Endothelial cell (in vitro differentiated cells): ENCODE measurements at places on chromosomes 13 and 19. TPM values are rescaled to one million over a fixed set of nuclear protein-coding genes. Genes with fewer than 3 reads are reported as not detected.
A peak's percentile ranks its signal among the peaks of the same experiment; 100 is the strongest.

DNA sequence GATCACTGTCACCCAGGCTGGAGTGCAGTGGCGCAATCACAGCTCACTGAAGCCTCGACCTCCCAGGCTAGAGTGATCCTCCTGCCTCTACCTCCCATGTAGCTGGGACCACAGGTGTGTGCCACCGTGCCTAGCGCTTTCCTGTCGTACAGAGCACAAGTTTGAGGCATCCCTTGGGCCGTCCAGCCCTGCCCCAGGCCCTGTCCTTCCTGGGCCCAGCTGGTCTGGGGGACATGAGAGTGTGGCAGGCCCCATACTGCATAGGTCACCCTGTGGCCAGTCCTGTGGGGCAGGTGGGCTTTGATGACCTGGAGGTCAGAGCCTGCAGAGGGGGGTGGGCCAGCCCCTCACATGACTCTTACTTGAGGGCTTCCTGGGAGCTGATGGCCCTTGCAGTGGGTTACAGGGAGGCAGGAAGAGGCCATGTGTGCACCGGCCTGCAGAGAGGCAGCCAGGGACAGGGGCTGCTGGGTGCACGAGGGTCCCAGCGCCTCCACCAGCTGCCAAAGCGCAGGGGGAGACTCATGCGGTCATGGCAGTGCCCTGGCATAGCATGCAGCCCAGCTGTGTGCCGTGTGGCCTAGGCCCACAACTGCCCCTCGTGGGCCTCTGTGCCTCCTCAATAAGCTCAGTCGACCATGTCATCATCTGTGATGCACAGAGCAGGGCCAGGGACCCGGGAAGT is 61.4 kb downstream of the KDM4B start:
- DNase-seq = no peak

DNA sequence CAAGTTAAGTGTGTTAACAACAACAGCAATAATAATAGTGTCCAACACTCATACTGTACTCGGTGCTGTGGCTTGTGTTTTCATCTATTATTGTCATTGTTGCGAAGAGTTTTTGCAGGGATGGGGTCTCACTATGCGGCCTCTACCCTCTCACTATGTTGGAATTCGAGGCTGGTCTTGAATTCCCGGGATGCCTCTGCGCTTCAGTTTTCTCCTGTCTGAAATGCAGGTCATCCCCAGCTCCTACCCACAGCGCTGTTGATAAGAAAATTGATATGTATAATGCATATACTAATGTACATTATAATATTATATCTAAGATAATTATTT is 4.9 kb upstream of the SBK3 start:
- no peak for DNase-seq

DNA sequence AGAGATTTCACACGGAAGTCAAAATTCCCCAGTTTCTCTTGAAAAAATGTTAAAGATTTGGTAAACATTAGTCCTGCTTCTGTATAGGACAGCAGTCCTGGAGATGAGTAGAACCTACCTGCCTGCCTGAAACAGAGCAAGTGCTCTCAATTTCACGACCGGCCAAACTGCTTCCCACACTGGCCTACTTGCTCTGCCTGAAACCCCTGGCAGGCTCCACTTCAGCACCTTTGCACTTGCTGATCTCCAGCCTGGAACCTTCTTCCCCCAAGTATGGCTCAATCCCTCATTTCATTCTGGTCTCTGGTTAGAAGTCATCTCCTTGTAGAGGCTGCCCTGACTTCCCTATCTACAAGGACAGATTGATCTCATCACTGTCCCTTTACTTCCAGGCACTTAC is 271.4 kb downstream of the DLEU7 start:
- no peak for DNase-seq

DNA sequence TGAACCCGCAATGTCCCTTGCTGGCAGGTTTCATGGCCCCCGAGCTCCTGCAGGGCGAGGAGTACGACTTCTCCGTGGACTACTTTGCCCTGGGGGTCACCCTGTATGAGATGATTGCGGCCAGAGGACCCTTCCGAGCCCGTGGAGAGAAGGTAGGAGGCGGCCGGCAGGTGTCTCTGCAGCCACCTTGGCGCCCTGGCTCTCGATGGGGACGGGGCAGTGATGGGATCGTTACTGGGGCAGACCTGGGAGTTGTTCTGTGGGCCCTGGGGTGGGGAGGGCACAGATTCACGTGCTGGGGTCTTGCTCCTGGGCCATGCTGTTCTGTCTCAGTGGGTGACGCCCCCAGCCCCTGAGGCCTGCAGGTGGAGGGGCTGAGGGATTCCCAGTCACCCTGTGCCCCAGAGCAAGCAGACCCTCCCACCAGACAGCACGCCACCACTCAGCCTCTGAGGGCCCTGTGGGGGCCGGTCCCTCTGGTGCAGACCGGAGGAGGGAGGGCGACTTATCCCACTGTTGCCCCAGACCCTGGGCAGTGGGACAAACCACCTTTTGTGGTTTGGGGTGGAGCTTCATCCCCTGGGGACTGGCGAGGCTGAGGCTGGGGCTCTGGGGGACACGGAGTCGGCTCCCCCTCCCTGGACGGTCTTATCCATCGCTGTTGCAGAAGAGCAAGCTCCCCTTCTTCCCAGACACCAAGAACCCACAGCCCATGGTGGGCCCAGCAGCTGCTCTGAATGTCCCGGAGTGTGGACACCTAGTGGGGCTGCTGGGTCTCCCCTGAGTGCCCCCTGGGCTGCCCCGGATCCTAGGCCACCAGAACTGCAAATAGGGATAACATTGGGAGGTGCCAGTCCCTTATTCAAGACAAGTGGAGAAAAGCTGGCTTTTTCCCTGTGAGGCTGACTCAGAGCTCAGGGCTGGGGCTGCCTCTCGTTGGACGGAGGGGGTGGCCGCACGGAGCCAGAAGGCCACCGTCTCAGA is 27.5 kb upstream of the TMEM255B start:
- no peak for DNase-seq

GRCh38 chr13:33744589-33745369 is 73.2 kb upstream of the RFC3 start:
- DNase-seq = no peak

GRCh38 chr13:43676320-43676719 is 110.5 kb downstream of the ENOX1 start:
- DNase-seq = no peak

- DNase-seq = no peak
Measured at GRCh38 chr13:38821770-38822551, 135.1 kb downstream of the FREM2 start.

DNA sequence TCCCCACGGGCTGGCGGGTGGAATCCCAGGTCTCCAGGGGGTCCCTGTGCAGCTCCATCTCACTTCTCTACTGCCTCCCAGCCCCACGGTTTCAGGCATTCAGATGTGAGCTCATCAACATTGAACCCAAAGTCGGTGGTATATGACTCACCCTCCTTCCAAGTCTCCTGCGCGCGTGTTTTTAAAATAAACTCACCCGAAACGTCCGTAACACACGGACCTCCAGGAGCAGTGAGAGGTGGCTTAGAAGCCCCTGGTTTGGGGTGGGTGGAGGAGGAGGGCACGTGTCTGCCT is 14.0 kb upstream of the CRTC1 start:
- no peak for DNase-seq

DNA sequence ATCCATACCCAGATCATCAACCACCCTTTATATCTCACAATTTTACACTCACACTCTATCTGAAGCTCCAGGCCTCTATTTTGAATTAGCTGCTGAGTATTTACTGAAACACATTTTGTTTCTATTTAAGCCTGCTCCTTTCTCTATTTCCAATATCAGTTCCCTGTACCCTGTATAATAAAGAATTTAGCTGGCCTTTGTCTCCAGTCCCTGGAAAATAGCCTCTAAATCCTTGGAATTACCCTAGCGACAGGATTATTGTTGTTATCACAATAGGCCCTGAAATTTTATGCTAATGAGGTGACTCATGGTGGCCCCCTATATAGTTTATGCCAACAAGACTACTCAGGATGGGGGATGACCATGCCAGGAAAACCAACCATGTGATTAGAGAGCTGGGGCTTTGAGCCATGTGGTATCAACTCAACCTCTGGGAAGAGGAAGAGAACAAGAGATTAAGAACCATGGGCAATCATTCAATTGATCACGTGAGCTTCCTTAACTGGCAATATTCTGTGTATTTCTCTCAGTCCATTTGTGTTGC is 72.7 kb downstream of the KATNAL1 start:
- no peak for DNase-seq

- DNase-seq = no peak
Measured at GRCh38 chr13:40652588-40652940, 13.9 kb downstream of the FOXO1 start.

DNA sequence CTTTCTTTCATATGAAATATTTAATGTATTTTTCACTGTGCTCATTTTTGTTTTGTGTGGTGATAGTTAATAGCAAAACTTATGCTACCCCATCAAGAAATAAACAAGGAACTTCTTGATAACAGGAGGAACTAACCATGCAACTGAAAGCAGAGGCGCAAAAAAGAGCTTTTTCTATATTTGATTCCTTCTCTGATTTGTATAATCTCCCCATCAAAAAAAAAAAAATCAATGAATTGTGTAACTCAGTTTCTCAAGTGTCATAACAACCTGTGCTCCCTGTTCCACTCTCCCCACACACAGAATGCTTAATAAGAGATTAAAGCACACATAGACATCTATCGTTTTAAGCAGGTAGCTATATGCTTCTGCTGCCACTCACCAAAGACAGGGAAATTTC is 67.3 kb upstream of the MED4 start:
- no peak for DNase-seq

- DNase-seq = no peak
Measured at GRCh38 chr13:99821741-99822140, 149.8 kb downstream of the ZIC5 start.

GRCh38 chr19:15213715-15214381 is 13.1 kb upstream of the NOTCH3 start:
- no peak for DNase-seq

DNA sequence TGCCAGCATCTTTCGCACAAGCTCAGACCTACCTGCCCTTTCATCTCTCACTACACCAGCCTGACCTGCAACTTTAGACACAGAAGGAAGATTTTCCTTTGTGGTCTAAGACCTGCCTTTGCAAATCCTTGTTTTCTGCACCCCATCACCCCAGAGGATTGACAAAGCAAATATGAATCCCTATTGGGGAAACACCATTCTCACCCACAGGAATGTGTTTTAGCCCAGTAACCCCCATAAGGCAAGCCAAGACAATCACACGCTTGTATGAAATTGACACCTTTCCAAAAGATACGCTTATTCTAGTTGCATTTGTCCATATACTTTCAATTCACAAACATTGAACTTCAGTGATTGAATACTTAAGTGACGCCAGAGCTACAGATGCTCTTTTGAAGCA is 55.7 kb downstream of the SPATA13 start:
- no peak for DNase-seq

DNA sequence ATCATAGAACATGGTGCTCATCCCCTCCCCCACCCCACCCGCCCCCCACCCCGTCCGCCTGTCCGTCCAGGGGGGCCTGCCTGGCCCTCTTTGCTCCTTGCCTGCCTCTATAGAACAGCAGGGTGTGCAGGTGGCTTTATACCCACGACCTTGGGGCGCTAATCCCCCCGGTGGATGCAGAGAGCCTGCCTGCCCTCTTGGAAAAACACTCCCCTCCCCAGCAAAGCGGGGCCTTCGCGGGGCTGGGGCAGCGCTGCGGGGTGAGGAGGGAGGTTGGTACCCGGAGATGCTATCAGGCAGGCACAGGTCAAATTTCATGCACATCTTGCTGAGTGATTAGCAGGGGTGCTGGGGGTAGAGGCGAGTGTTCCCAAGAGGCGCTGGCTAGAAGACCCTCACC is 21.9 kb downstream of the RFX1 start:
- DNase-seq = no peak

GRCh38 chr13:72745260-72745659 is 17.5 kb downstream of the BORA start:
- no peak for DNase-seq

- DNase-seq = peak; percentile 16
Measured at GRCh38 chr19:33064458-33064791, 263 bp downstream of the RHPN2 start.

DNA sequence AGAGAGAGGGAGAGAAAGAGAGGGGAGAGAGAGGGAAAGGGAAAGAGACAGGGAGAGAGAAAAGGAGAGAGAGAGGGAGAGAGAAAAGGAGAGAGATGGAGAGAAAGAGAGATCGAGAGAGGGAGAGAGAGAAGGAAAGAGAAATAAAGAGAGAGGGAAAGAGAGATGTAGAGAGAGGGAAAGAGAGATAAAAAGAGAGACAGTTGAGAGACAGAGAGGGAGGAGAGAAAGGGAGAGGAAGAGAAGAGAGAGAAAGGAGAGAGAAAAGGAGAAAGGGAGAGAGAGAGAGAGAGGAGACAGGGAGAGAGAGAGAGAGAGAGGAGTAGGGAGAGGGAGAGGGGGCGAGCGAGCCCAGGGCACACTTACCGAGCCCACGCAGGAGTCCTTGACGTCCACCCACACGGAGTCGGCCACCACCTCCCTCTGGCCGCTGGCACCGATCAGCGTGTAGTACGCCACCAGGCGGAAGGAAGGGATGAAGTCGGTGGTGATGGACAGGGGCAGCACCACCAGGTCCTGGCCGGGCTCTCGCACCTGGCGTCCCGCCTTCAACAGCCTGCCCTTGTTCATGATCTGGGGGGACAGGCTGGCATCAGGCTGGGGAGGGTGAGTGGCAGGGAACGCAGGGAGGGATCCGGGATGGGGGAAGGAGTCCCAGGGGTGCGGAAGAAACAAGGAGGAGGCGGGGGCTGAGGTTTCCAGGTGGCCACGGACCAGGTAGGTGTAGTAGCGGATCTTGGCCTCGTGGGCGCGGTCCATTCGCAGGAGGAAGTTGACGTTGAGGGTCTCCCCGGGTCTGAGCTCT is 10.0 kb downstream of the C3 start:
- DNase-seq = no peak

DNA sequence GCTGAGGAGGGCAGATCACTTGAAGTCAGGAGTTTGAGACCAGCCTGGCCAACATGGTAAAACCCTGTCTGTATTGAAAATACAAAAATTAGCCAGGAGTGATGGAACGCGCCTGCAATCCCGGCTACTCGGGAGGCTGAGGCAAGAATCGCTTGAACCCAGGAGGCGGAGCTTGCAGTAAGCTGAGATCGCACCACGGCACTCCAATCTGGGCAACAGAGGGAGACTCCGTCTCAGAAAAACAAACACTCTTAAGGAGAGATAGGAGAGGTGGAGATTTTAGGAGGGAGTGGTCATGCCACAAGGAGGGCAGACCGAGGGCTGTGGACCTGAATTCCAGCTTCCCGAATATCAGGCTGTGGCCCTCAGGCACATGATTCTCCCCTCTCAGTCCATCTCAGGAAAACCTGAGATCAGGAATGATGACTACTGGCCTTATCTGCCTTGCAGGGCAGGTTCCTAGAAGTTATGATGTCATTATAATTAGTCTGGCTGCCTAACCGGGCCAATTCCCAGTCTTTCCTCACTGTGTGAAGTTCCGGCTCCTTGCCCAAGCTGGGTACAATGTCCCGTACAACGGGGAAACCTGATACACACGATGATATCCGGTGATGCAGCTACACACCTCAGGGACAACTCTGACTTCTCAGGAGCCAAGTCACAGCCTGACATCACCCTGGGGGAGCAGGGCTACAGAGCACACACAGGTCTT is 2.5 kb downstream of the SLC35E1 start:
- DNase-seq = no peak

GRCh38 chr13:40974460-40975407 is 44.4 kb downstream of the ELF1 start:
- peak; percentile 38 for DNase-seq

Gene ZSCAN18
- 47.7 TPM for total RNA-seq

Gene CD33
- 21.7 TPM for total RNA-seq

Gene CPT1C
- total RNA-seq = 94.1 TPM

Gene LPAR6
- 98.0 TPM for total RNA-seq

Gene OR7D2
- total RNA-seq = not detected

Gene ZNF497
- total RNA-seq = 3.6 TPM

Gene OSCAR
- total RNA-seq = 0.21 TPM

Gene NRTN
- 0.56 TPM for total RNA-seq

Gene ZNF682
- total RNA-seq = 25.6 TPM

Gene SERPINE3
- not detected for total RNA-seq

Gene TGDS
- 8.8 TPM for total RNA-seq

Gene ZNF98
- total RNA-seq = not detected
